ENCODE measurements at places on chromosomes 6 and 20. TPM values are rescaled to one million over a fixed set of nuclear protein-coding genes. Genes with fewer than 3 reads are reported as not detected.

MAFB gene
- 0.09 TPM for total RNA-seq

DNA sequence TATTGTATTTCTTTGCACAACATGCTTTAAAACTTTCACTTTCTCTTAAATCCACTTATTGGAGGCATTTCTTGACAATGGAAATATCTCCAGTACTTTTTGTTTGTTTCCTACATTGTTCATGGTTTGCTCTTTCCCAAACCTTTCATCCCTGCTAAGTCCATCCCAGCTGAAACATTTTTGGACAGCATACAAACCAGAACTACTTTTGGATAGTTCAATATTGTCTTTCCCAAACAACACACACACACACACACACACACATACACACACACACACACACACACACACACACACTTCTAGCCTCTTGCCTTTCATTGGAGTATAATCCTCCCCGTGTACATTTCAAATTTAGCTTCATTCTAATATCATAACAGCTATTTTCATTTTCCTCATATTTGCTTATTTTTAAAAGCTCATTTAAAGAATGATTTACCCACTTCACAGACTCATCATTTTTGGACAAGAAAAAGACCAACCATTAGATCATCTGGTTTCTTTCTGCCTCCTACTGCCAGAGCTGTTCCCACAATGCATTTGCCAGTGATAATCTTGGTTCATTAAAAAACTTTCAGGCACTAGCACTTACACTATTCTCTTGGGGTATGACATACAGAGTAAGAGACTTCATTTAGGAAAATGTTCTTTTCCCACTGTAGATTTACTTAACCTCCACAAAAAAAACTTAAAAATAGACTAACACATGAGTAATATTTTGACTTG lies 248.1 kb downstream of the CD109 start:
- no peak for DNase-seq
- no peak overlapping the region for H3K27ac ChIP-seq
- no peaks in the 10 kb centered on the region for H3K36me3 ChIP-seq
- peaks cover 5% of the 10 kb centered on the region for H3K4me1 ChIP-seq

DNA sequence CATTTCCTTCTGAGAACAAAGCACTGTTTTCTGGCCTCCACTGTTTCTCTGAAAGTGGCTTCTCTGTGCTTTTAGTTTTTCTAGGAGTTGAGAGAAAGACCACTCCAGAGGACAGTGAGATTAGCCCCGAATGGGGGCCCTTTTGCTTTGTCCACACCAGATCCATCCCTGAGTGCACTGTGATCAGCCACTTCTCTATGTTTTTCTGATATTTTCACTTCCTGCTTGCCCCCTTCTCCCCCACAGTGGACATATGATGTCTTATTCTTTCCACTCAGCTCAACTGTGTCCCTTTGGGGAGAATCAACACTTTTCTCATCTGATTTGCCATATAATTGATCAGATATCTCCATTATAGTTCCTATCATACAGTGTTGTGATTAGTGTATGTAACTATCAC lies 35.6 kb upstream of the HIVEP1 start:
- peaks cover 3% of the 10 kb centered on the region for H3K27me3 ChIP-seq
- no peak overlapping the region for H3K4me3 ChIP-seq
- DNase-seq, result no peak
- peaks cover 25% of the 10 kb centered on the region for H3K4me1 ChIP-seq

DNA sequence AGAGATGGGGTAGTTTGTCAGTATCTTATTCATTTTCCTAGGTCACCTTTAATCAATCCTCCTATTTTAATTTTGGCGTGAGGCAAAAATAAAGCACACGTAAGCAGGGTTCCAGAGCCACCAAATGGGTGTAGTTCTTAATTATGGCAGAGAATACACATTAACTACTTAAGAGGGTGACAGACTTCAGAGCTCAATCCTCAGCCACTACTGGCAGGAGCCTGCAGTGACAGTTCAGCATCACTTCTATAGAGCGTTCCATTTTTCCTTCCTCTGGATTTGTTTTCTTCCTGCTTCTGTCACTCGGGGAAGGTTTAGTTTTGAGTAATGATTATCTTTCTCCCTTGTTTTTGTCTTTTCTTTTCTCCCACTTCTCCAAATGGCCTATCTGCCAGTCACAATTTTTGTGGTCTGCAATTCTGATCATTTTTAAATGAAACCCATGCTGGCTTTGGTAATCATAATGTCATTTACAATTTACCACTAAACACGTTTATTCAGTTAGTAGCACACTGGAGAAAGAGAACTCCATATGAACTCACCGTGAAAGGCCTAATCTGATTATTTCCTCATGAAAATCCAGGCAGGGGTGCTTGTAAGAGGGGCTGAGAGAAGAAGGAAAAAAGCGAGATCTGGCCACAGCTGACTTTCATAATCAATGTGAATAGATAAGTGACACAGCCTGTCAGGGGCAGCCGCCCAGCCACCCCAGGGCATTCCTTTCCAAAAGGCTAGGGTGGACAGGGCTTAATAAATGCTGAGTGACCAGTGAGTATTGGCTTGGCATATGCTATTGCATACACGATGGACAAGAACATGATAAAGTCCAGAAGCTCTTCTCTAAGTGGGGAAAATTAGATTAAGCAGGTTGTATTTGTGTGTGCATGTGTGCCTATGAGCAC lies 412.1 kb downstream of the PKHD1 start:
- H3K4me1 ChIP-seq, result no peaks in the 10 kb centered on the region
- no peak overlapping the region for H3K4me3 ChIP-seq
- DNase-seq, result no peak

- no peaks in the 10 kb centered on the region for H3K27me3 ChIP-seq
- no peak for DNase-seq
- peaks cover 24% of the 10 kb centered on the region for H3K36me3 ChIP-seq
- H3K27ac ChIP-seq, result peak overlapping the region; percentile 10
Measured at GRCh38 chr20:478010-478948, 15.9 kb upstream of the TBC1D20 start.

TUBB1 gene
- total RNA-seq, result not detected

- no peak overlapping the region for H3K27ac ChIP-seq
- peaks cover 2% of the 10 kb centered on the region for H3K4me1 ChIP-seq
- H3K4me3 ChIP-seq, result no peak overlapping the region
- peak; percentile 61 for DNase-seq
Measured at GRCh38 chr6:41306187-41306854, 19.8 kb upstream of the TREM1 start.

ABHD16B gene
- not detected for total RNA-seq

C20orf204 gene
- total RNA-seq, result 17.5 TPM
